ENCODE measurements at places on chromosomes 12 and 14. TPM values are rescaled to one million over a fixed set of nuclear protein-coding genes. Genes with fewer than 3 reads are reported as not detected.

DNA sequence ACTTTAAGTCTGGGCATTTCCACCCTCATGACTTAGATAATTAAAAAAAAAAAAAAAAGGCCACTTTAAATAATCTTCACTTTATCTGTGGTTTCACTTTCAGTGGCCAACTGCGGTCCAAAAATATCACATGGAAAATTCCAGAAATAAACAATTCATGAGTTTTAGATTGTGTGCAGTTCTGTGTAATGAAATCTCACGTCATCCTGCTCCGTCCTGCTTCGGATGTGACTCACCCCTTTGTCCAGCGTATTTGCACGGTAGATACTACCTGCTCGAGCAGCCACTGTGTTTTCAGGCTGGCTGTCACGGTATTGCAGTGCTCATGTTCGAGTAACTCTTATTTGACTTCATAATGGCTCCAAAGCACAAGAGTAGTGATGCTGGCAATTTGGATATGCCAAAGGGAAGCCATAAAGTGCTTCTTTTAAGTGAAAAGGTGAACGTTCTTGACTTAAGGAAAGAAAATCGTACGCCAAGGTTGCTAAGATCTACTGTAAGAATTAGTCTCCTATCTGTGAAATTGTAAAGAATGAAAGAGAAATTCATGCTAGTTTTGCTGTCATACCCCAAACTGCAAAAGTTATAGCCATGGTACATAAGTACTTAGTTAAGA is 2.4 kb downstream of the E2F7 start:
- DNase-seq, result no peak

DNA sequence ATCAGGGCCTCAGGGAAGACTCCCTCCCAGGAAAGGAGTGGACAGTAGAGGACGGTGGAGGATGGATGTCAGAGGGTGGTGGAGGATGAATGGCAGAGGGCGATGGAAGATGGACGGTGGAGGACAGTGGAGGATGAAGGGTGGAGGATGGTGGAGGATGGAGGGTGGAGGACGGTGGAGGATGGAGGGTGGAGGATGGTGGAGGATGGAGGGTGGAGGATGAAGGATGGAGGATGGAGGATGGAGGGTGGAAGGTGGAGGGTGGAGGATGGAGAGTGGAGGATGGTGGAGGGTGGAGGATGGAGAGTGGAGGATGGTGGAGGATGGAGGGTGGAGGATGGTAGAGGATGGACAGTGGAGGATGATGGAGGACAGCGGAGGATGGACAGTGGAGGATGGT is 95.9 kb downstream of the LRRC74A start:
- DNase-seq, result no peak

GRCh38 chr12:1559676-1560091 is 34.7 kb downstream of the FBXL14 start:
- no peak for DNase-seq

- no peak for DNase-seq
Measured at GRCh38 chr14:104970231-104971068, 7.7 kb downstream of the AHNAK2 start.

DNA sequence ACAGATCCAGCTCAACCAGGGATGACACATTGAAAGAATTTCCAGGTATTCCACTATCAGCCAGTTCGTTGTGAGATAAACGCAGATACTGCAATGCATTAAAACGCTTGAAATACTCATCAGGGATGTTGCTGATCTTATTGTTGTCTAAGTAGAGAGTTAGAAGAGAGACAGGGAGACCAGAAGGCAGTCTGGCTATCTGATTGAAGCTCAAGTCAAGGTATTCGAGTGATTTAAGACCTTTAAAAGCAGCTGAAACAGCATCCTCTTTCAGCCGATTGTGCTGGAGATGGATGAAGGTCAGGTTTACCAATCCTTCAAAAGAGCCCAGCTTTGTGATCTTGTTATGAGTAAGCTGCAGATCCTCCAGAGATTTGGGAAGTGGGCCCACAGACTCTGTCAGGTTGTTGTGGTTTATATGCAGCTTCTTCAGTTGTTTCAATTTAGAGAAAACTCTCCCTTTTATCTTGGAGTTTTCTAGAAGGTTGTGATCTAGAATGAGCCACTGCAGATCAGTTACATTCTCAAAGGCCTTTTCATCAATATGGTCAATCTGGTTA is 3.0 kb downstream of the LUM start:
- DNase-seq, result no peak

DNA sequence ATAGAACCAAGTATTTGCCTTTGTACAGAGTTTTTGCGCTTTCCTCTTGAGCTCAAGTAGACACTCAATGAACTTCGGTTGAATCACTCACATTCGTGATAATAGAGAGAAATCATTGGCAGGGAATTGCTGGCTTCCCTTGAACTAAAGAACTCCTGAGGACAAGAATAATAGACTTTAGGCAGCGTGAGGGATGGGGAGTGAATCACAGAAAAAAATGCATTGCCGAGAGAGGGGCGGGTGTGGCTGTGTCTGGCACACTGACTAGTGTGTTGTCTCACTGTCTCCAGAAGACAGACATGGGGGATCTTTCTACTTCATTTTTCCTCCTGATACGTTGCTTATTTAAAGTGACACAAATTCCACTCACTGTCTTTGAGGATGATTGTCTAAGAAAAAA is 805.2 kb downstream of the BCL11B start:
- DNase-seq, result no peak

DNA sequence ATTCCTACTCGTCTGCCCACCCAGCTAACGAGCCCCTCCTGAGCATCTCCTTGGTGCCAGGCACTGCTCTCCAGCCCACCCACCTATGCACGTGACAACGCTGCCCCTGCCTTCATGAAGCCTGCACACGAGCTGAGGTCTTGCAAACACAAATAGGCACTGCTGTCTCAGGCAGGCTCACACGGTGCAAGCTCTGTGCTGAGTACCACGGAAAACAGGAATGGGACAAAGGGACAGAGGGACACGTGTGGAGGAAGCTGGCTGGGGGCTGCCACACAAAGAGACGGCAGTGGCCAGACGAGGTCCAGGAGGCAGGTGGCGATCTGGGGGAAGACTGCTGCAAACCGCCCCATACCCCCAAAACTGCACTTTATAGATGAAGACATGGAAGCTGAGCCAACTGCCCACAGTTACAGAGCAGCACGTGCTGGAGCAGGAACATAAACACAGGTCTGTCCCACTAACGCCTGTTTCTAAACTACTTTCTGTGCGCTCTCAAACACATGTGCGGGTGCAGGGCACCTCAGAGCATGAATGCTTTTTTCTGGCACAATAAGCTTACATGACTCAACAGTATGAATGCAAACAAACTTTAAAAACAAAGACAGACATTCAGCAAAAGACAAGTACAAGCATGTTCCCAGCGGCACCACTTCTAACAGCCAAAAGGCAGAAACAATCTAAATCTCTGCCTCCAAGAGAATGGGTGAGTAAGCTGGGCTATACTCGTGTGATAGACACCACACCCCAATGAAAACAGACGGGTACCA is 64.5 kb downstream of the AMN start:
- no peak for DNase-seq

- DNase-seq, result no peak
Measured at GRCh38 chr14:72921396-72921795, 4.9 kb upstream of the DCAF4 start.

Gene GALNT8
- 5.4 TPM for total RNA-seq

Gene HOXC4
- total RNA-seq, result not detected

Gene TEX52
- total RNA-seq, result not detected

Gene RARG
- total RNA-seq, result 68.9 TPM

Gene TBK1
- total RNA-seq, result 19.2 TPM

Measured in H1 (cell line).